NCI-H526 (cell line): ENCODE measurements at places on chromosomes 4 and X.

GRCh38 chr4:80107374-80107773 lies 34.3 kb upstream of the ANTXR2 start:
- DNase-seq: no peak

- peak; percentile 33 for DNase-seq
Observed at GRCh38 chr4:5365071-5366008, 314.1 kb downstream of the STK32B start.

DNA sequence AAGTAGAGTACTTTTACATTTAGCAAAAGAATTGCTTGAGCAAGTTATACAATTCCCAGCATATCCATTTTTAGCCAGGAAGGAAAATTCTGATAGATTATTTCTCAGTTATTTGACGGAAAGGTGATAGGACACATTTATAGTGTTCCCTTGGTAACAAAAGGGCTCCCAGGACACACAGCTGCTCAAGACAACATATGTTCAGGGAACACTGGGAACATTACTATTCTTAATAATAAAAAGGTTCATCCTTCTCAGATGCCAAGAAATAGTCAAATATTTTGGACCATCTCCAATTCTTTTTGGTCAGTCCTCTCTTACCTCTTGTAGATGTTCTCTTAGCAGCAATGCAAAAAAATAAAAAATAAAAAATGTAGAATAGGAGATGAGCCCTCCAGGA lies 66.8 kb upstream of the SMAD1 start:
- DNase-seq: no peak

DNA sequence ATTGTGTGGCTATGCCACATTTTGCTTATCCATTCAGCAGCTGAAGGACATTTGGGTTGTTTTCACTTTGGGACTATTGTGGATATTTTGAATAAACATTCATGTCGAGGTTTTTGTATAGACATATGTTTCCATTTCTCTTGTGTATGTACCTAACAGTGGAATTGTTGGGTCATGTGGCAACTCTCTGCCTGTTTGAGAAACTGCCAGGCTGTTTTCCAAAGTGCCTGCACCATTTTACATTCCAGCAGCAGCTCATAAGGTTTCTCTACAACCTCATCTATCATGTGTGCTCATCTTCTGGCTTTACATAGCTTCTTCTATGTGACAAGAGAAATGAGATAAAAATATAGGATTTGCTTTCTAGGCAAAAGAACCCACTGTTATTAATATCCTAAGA lies 29.5 kb upstream of the TSPAN5 start:
- no peak for DNase-seq

DNA sequence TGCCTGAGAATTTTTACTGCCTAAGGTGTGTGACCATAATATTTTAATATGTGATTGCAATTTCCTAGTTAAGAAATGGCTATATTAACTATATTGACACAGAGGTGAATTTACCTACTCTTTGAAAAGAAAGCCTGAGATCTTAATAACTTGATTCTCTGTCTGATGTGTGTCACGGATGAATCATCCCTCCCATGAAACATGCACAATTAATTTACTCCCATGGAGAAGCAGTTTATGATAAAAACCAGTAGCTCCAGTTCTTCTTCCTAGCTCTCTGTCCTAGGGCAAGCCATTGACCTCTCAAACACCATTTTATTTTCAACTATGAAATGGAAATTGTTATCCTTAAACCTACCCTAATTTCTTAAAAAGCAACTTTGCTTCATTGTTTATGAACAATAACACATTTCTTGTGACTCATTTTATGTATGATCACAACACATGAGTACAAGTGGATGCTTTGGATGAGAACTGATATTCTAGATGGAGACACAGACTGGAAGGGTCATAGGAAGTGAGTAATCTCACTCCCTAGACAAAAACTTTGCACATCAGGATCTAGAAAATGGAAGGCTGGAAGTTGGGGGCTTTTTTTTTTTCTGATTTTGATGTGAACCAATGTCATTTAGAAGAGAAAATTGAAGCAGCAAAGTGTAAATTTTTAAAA lies 438.3 kb downstream of the GPAT3 start:
- no peak for DNase-seq

GRCh38 chr4:110208419-110208818 lies 10.0 kb upstream of the ELOVL6 start:
- DNase-seq: no peak

DNA sequence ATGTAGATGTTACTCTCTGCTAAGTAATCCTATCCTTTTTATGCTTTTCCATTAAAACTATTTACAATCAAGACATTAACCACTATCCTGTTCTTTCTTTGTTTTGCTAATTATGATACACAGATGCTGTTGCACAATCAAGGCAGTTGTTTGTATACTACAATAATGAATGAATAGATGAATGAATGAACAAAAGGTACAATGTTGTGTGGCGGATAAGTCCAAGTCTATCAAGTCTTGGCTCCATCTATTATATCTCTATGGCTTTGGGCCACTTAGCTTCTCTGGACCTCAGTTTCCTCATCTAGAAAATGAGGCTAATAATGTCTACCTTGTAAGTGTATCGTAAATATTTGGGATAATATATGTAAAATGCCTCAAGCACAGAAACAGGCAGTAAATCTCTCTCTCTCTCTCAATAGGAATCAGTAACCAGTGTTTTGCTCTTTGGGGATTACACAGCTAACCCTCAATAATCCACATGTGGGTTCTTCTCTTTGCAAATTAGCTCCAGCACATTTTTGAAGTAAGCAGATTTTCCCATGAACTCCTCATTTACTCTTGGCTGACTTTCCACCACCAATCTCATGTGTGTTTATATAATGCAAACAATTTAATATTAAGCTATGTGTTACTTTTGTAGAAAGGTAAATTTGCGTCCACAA lies 27.8 kb upstream of the TSPAN5 start:
- DNase-seq: no peak

GRCh38 chr4:161320377-161320776 lies 843.4 kb downstream of the FSTL5 start:
- DNase-seq: no peak

DNA sequence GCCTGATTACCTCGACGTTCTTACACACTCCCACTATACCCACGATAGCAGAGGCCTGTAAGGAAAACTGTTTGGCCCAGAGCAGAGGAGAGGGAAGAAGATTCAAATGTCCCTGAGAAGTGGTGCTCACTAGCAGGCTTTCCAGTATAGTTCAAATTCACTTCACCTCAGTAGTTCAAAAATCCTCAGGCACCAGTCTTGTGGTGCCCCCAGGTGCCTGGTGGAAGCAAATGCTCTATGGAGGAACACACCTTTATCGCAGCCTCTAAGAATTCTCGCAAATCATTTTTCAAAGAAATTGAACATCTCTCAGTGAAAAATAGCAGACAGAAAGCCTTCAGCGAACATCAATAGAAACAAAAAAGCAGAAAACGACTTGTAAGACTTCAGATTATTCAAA lies 12.2 kb upstream of the MTMR1 start:
- peak; percentile 34 for DNase-seq

DNA sequence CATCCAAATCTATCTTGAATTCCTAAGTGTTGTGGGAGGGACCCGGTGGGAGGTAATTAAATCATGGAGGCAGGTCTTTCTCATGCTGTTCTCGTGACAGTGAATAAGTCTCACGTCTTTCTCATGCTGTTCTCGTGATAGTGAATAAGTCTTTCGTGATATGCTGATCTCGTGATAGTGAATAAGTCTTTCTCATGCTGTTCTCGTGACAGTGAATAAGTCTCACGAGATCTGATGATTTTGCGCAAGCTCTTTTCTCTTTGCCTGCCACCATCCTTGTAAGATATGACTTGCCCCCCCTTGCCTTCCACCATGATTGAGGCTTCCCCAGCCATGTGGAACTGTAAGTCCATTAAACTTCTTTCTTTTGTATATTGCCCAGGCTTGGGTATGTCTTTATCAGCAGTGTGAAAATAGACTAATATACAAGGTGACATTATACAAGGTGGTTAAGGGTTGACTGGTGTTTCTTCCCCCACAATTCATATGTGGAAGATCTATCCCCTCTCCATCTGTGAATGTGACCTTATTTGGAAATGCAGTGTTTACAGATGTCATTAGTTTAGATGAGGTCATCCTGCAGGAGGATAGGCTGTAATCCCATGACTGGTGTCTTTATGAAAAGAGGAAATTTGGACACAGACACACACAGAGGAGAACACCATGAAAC lies 27.6 kb downstream of the ARSD start:
- DNase-seq: no peak

- DNase-seq: no peak
Observed at GRCh38 chr4:8284391-8284790, 14.8 kb downstream of the HTRA3 start.

DNA sequence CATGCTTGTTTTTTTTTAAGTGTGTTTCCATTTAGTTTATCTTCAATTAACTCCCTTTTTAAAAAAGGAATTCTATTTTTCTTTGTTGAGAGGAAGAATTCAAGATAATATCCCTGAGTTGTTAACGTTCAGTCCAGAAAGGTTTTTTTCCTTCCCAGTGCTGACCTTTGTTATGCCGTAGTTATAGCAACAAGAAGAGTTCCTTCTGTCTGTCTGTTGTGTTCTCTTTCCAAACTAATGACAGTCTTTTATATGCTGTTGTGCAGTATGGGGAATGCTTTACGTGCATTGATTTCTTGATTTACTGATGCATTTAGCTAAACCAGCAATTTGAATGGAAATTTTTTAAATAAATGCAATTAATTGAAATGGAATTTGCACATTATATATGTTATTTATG lies 6.6 kb upstream of the CXXC4 start:
- DNase-seq: no peak

DNA sequence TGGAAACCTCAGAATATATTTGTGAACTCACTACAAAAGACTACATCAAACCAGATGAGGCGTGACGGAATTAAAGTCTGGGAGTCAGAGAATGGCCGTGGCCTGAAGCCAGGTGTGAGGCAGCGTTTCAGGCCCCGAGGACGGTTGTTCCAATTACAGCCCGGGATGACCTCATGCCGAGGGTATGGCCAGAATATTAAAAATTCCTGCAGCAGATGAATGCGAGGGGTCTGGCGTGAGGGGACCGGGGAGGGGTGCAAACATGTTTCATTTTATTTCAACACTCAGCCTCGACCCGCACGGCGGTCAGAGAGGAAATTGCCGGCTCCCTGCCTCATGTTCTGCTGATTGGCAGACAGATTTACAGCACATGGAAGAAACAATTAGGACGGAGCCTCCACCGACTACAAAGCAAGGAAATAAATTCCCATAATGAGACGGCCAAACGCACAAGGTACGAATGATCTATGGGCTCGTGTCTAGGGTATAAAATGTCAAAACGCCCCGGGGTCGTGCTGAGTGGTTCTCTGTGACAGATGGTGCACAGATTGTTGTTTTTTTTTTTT lies 289.7 kb downstream of the SHOX start:
- no peak for DNase-seq

GRCh38 chrX:50700921-50701320 lies 113.1 kb downstream of the SHROOM4 start:
- no peak for DNase-seq

GRCh38 chr4:14669371-14669770 lies 332.9 kb upstream of the CPEB2 start:
- no peak for DNase-seq

DNA sequence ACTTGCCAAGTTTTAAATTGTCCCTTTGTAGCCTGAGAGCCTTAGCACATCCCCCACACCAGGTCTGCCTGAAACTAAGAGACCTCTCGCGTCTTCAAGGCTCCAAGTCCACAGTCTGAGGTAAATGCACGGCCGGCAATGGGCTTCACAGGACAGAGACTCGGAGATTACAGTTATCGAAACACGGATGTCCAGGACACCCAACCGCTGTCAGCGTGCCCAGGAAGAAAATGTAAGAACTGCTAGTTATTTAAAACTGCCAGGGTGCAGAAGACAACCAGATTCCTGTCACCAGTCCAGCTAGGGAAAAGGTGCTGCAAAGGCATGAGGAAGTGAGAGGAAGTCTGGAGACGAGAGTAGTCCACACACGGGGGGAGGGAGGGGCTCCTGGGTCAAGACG lies 28.9 kb downstream of the ZNF827 start:
- DNase-seq: no peak

DNA sequence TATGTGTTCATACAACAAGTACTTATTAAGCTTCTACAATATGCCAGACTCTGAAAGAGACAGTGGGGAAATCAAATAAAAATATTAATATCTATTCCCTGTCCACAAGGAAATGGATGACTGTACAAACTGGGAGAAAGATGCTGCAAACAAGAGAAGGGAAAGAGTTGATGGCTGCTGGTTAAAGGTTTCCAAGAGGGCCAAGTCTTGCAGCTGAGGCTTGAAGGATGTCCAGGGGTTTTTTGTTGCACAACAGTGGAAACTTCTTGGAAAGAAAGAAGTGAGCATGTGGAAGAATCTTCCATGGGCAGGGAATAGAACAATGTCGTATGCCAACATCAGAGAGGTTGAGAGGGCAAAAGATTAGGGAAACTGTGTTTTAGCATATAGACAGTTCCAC lies 95.8 kb downstream of the MID1 start:
- DNase-seq: no peak

- DNase-seq: no peak
Observed at GRCh38 chr4:147233-147632, 22.9 kb downstream of the ZNF718 start.

DNA sequence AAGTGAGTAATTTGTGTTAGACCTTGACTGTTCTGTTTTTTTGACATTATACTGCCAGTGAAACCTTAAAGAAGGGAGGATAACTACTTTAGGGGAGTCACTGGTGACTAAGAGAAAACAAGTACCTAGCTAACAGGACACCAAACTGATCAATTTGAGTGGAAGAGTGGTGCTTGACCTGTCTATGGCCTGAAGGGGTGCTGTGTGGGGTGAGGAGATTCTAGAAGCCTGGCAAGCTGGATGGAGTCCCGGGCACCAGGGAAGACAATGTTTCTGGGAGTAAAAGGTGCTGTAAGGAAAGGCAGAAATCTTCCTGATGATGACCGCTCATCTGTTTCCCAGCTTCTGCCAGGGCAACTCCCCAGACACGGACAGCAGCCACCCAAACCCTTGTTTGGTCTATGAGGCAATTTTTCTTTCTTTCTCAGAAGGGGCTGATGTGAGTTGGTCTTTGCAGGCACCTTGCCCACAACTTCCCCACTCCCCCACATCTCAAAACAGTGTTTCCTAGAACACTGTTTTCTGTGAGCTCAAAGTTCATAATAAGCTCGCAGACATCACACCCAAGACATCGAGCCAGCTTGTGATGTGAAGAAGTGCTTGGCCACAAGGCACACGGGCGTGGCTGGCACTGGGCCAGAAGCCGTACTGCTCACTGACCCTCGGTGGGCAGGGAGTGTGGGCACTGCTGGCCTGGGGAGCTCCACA lies 4.6 kb downstream of the TXK start:
- DNase-seq: no peak
